ENCODE measurements at places on chromosomes 12 and 14.

DNA sequence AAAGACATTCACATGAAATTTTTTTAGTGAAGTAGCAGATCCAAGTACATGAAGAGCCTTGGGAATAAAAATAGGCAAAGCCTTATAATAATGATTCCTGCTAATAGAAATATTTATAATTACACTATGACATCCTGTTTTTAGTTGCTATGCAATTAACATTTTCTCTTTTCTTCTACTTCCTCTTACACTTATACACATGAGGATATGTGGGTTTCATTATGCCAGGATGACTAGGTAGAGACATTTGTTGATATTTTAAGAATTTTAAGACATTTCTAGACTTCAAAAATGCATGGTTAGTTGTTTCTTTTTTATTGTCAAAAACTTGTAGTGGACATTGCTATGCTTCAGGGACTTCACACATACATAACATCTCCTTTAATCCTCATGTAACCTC lies 326.8 kb downstream of the SYT1 start:
- DNase-seq: no peak

DNA sequence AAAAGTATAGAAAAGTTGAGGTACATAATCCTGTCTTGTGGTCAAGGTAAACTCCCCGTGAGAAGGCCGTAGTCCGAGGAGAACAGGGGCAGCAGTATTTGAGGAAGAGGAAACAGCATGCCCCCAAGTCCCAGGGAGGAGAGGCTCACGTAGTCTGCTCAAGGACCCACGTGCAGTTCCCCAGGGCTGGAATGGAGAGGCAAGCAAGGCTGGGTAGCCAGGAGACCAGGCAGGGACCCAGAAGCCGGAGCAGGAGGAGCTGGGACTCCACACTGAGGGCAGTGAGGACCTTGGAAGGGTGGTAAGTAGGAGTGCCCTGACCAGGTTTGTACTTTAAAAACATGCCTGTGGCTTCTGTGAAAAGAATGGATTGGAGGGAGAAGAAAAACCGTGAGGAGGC lies 100.0 kb downstream of the EGLN3 start:
- no peak for DNase-seq

- no peak for DNase-seq
Measured at GRCh38 chr12:5081016-5081415, 37.3 kb downstream of the KCNA5 start.

- no peak for DNase-seq
Measured at GRCh38 chr12:115491511-115492250, 785.8 kb downstream of the MED13L start.

DNA sequence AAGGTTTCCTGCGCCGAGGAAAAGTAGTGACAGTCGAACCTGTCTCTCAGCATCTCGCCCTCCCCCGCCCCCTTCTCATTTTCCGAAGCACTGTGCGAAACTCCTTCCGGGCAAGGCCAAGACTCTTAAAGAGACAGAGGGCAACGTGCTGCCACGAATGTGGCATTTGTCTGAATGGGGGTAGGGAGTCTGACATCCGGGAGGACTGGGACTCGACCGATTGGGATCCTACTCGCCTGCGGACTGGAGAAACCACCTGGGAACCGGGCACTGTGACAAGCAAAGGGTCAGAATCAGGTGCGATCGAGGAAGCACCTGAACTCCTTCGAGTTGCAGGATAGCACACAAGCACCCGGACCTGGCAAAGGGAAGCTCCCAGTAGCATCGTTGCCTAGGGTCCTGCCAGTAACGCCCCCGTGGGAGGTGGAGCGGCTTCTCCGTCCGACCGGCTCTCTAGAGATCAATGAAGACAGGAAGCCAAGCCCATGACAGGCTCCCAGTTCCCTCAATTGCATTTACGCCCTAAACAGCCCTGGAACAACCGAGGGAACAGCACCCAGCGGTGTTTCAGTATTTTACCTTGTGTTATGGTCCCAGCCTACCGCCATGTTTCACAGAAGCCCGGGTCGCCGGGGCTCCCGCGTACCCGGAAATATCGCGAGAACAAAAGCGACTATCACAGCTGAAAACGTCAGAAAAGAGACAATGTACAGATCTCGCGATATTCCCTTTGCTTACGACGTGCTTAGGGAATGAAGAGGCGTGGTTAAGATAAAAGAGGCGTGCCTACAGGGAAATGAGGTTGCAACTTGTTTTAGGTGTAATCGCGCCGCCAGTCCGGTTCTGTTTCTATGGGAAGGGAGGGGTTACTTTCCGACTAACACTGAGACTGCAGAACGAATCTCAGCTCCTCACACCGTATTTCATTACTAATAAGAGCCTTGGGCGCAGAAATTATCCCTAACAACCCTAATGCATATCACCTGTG lies at the start of gene ERGIC2:
TSS of gene ERGIC2 (minus strand) at position 637 of the 988 bp plus-strand sequence. CDS start 9,539 bp downstream, outside the sequence.
- DNase-seq: peak; percentile 24

- no peak for DNase-seq
Measured at GRCh38 chr12:95277139-95277538, 59.5 kb downstream of the VEZT start.

GRCh38 chr12:51536159-51536558 lies 54.9 kb upstream of the SCN8A start:
- no peak for DNase-seq

GRCh38 chr12:100789146-100789545 lies 5.4 kb upstream of the ANO4 start:
- no peak for DNase-seq

DNA sequence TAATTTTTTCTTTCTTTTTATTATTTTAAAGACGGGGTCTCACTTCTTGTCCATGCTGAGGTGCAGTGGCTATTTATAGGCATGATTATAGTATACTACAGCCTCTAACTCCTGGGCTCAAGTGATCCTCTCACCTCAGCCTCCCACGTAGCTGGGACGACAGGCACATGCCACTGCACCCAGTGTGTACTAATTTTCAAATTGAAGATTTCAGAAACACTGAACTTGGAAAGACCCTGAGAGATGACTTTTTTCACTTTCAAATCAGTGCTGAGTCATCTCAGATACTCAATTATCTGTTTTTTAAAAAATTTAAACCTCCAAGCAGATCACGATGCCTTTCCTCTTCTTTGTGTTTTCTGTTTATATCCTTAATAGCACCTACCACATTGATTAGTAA lies 53.7 kb upstream of the COCH start:
- no peak for DNase-seq

GRCh38 chr14:104431351-104431928 lies 148.1 kb upstream of the C14orf180 start:
- DNase-seq: no peak

- DNase-seq: no peak
Measured at GRCh38 chr14:36655963-36656686, 5.5 kb upstream of the PAX9 start.

- no peak for DNase-seq
Measured at GRCh38 chr14:65002586-65003210, 16.0 kb downstream of the FNTB start.

DNA sequence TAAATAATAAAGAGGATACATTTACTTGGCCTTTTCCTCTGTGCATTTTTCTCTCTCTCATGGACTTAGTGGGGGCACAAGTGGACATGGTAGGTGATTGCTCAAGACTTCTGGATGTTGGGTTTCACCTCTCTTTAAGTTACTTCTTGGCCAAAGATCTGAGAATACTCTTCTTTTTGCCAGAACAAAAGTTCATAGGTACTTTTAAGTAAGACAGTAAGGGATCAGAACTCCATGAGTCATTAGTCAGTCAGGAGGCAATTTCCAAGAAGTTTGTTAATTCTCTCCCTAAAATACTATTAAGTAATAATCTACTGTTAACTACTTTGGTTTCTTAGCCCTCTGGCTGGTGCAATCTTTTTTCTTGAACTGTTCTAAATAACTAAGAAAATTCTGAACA lies 84.2 kb downstream of the GRIP1 start:
- no peak for DNase-seq

DNA sequence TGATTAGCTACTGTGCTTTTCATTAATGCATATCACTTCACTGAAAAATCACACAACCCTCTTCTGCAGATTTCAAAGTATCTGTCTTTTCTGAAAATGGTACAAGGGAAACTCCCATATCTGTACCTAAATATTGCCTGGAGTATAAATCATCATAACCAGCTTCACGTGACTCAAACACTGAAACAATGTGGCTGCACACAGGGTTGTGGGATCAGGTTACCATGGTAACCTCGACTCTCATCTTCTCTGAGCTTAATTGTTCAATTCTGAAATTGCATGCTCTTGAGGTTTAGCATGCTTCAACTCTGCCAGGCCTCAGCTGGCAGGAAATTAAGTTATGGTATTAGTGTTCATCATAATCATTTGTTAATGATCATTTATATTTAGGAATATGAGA lies 77.5 kb upstream of the CPSF6 start:
- DNase-seq: no peak

DNA sequence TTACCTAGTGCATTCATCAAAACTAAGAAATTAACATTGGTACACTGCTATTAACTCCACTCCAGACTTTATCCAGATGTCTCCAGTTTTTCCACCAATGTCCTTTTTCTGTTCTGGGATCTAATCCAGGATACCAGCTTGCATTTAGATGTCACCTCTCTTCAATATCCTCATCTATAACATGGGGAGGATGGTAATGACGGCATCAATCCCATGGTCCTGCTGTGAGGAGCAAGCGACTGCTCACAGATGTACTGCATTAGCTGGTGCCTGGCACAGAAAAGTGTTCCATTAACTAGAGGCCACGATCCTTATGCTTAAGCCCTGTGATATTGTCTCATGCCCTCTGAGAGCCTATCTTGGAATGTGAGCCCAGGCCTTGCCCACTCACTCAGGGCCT lies 53.8 kb downstream of the CALM1 start:
- DNase-seq: no peak

DNA sequence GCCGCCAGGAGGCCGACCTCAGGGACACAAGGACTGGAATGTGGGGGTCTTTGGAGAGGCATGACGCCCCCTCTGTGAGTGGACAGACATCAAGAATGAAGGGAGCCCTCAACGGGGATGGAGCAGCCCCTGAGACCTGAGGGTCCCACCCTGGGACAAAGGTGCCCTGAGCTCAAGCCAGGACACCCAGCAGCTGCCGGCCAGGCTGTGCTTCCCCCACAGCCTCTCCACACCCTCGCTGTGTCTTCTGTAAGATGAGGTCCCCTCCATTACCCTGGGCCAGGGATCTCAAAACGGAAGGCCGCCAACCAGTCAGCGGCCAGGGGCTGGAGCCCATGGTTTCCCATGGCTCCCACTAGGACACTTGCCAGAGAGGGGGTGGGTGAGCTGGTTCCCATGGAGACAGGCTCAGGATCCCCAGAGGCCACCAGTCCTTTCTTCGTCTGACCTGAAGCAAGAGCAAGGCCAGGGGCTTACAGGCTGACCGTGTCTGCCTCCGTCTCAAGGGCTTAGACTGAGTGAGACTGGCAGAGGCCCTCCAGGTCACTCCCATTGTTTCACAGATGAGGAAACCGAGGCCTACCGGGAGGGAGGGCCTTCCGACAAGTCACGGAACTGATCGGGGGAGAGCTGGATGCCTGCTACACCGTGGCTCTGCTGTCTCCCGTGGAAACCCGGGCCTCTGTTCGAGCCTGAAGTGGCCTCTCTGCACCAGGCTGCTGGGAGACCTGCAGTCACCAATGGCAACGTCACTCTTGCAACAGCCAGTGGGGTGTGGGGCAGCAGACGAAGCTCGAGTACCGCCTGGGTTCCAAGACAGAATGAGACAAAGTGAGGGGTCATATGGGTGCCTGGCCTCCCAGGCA lies 91.7 kb upstream of the DIO3 start:
- DNase-seq: no peak

GRCh38 chr12:105698075-105698474 lies 367.6 kb downstream of the C12orf75 start:
- no peak for DNase-seq

- DNase-seq: no peak
Measured at GRCh38 chr12:48764521-48764920, 24.4 kb downstream of the ADCY6 start.
